ENCODE measurements at places on chromosomes 12 and 14.
A peak's percentile ranks its signal among the peaks of the same experiment; 100 is the strongest.

DNA sequence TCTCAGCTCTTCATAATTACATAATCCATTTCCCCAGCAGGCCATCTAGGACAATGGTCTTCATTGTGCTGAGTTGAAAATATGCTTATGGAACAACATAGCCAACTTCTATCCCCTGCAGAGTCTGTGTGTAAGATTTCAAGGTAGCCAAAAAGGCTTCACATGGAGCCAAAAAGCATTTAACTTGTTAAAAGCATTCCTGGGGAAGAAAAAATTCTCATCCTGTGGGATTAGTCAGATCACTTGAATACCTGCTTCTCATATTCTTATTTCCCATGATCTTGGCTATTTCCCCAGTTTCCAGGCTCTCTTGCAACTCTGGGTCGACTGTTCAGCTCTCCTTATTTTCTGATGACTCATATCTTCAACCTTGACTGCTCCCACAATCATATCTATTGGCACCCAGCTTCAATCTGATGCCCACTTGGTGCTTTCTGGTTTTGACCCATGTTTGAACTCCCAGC lies 178.9 kb downstream of the KLHL28 start:
- no peak for DNase-seq

DNA sequence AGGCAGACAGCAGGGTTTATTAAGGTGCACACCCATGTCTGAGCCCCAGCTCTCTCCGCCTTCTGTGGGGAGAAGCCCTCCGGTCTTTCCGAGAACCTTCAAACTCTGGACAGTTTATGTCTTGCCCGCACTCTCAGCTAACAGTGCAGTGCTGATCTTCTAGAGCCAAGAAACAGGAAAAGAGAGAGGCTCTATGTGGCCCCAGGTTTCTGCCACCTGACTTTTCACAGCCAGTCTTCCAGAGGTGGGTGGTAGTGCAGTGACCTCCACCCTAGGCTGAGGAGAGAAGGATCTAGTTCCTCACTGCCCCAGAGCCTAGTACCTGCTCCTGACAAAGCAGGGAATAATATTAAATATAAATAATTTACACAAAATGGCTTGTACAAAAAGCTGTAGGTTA lies 4.0 kb upstream of the SLC22A17 start:
- no peak for DNase-seq

DNA sequence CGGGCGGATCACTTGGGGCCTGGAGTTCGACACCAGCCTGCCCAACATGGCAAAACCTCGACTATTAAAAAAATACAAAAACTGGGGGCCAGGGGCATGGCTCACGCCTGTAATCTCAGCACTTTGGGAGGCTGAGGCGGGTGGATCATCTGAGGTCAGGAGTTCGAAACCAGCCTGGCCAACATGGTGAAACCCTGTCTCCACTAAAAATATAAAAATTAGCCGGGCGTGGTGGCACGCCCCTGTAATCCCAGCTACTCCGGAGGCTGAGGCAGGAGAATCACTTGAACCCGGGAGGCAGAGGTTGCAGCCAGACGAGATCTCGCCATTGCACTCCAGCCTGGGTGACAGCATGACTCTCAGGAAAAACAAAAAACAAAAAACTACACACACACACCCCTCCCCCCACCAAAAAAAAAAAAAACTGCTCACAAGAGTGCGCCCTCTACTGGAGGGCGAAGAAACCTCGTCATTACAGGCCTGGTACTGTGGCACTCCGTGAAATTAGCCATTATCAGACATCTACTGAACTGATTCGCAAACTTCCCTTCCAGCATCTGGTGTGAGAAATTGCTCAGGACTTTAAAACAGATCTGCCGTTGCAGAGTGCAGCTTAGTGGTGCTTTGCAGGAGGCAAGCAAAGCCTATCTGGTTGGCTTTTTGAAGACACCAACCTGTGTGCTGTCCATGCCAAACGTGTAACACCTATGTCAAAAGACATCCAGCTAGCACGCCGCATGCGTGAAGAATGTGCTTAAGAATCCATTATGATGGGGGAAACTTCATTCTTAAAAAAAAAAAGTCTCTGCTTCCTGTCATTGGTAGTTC lies 7.7 kb downstream of the PPP1R3E start:
- no peak for DNase-seq

DNA sequence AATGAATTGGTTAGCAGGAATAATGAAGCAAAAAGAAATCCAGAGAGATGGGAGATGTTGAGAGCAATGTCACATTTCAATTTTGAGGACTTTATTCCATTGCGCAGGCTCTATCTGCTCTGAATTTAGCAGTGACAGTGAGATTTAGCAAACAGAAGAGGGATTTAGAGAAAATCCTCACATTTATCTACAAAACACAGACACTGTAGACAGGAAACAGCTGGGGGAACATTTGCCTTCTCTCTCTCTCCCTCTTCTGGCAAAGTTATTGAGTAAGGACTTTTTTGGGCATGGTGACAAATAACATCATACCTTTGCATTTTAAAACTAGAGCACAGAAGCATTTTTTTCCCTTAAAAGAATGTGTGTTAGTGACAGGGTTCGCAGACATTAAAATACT lies at the start of gene IGF1:
IGF1 (minus strand) TSS at position 158 of the 400 bp plus-strand sequence. CDS start 182 bp downstream, outside the sequence.
- no peak for DNase-seq

GRCh38 chr14:39266525-39266870 lies 32.8 kb downstream of the MIA2 start:
- peak; percentile 25 for DNase-seq

DNA sequence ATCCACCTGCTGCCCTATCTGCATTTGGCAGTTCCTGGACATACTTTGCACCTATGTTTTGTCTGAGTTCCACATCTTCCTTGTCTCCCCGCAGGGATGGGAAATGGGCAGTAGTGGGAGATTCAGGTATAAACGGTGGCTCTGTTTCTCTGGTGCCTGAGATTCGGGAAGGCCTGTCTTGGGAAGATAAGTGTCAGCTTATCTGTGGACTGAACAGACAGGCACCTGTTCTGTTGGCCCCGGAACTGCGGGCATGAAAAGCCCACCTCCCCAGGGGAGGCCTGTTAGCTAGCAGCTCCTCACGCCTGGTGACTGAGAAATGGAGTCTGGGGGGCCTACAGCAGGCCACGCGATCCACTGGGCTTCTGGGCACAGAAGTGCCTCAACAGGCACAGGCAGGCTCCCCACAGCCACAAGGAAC lies 5.8 kb downstream of the PHB2 start:
- no peak for DNase-seq

DNA sequence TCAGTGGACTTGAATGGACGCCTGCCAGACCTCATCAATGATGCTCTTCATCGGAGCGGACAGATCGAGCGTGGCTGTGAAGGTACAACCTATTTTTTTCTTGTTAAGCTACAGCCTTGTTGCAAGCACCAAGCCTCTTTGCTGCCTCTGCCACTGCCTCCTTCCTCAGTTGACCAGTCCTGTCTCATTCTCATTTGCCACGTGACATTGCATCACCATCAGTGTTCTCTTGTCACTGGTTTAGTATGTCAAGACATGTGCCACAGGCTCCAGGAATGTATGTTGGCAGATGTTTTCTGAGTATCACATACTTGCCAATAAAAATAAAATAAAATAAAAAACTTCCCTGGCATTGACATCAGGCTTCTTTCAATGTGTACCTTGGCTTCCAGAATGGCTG lies 798.1 kb downstream of the NRXN3 start:
- no peak for DNase-seq

Data from GM18507 (cell line).